ENCODE measurements at places on chromosomes 7 and 10.

DNA sequence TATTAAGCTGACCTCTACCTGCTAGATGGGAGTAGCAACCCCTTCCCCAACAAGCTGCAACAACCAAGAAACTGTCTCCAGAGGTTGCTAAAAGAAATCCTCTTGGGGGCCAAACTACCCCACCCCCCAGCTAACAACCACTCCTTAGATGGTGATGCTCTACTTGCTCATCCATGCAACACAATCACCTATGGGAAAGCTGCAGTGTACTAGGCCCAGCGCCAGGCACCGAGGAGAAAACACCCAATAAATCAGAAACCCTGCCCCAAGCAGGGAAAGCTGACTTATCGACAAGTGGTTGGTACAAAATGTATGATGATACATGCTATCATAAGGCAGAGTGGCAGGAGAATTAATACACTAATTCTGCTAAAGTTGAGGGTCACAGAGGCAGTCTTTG is 17.3 kb downstream of the SLC25A13 start:
- no peaks in the 10 kb centered on the region for H3K36me3 ChIP-seq
- H3K4me3 ChIP-seq = no peak overlapping the region
- peaks cover 25% of the 10 kb centered on the region for H3K4me1 ChIP-seq
- DNase-seq = no peak
- no peaks in the 10 kb centered on the region for H3K27me3 ChIP-seq

DNA sequence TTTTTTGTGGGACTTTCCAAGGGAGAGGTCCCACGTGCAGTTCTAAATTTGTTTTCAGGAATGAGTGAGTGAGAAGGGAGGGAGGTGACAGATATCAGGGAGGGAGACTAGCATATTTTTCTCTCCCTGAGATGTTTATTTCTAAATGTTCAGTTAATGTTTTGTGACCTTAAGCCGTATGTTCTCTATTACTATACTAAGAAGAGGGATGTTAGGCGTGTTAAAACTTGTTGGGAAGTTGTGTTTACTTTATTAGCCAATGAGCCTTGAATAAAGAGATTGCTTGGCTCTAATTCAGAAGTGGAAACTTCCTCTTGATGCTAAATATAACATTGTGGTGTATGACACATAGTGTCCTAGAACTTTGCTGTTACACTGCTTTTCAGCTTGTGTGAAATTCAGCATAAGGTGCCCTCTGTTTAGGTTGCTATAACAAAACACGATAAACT is 37.3 kb downstream of the DNAH11 start:
- no peak for DNase-seq
- peaks cover 18% of the 10 kb centered on the region for H3K4me1 ChIP-seq
- no peaks in the 10 kb centered on the region for H3K36me3 ChIP-seq
- H3K27ac ChIP-seq = peak overlapping the region; percentile 39
- H3K4me3 ChIP-seq = no peak overlapping the region
- H3K27me3 ChIP-seq = no peaks in the 10 kb centered on the region

GRCh38 chr10:113053091-113053490 is 103.0 kb downstream of the TCF7L2 start:
- peaks cover 10% of the 10 kb centered on the region for H3K4me1 ChIP-seq
- no peak for DNase-seq
- H3K27ac ChIP-seq = no peak overlapping the region
- no peaks in the 10 kb centered on the region for H3K36me3 ChIP-seq
- H3K27me3 ChIP-seq = no peaks in the 10 kb centered on the region

DNA sequence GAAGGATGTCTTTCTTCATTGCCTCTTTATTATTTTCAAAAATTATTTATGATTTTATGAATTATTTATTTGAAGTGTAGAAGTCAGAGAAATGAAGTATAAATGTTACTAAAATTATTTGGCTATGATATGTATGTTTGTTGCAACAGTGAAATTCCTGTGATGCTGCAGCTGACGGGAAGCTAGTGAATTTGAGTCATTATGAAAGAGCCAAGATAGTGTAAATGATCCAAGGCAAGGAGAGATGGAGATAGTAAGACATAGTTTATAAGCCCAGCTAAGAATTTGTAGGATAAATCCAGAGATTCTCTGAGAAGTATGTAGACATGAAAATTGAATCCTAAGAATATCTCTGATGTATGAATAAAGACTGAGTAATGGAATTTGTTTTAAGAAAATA is 30.8 kb downstream of the CASD1 start:
- H3K4me3 ChIP-seq = no peak overlapping the region
- no peaks in the 10 kb centered on the region for H3K36me3 ChIP-seq
- no peaks in the 10 kb centered on the region for H3K27me3 ChIP-seq
- no peak overlapping the region for H3K27ac ChIP-seq
- no peaks in the 10 kb centered on the region for H3K4me1 ChIP-seq

DNA sequence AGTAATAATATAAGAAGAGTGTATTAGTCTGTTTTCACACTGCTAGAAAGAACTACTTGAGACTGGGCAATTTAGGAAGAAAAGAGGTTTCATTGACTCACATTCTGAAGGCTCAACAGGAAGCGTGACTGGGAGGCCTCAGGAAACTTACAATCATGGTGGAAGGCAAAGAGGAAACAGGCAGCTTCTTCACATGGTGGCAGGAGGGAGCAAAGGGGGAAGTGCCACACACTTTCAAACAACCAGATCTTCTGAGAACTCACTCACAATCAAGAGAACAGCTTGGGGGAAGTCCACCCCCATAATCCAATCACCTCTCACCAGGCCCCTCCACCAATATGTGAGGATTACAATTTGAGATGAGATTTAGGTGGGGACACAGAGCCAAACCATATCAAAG is 212.5 kb upstream of the HDAC9 start:
- H3K27me3 ChIP-seq = no peaks in the 10 kb centered on the region
- DNase-seq = no peak
- H3K4me1 ChIP-seq = no peaks in the 10 kb centered on the region
- no peaks in the 10 kb centered on the region for H3K36me3 ChIP-seq
- H3K27ac ChIP-seq = no peak overlapping the region

DNA sequence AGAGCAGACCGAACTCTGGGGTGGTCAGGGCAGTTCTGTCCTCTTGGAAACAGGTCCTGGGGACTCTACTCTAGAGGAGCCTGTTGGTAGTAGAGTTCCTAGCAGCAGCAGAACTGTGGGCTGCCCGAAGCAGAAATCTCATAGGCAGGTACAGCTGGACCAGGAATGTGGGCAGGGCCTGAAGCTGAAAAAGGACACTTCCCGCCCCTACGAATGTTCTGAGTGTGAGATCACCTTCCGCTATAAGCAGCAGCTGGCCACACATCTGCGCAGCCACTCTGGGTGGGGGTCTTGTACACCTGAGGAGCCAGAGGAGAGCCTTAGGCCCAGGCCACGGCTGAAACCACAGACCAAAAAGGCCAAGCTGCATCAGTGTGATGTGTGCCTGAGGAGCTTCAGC is 8.3 kb upstream of the ZNF783 start:
- no peaks in the 10 kb centered on the region for H3K4me1 ChIP-seq
- no peak overlapping the region for H3K27ac ChIP-seq
- no peaks in the 10 kb centered on the region for H3K27me3 ChIP-seq
- no peak overlapping the region for H3K4me3 ChIP-seq
- no peak for DNase-seq

DNA sequence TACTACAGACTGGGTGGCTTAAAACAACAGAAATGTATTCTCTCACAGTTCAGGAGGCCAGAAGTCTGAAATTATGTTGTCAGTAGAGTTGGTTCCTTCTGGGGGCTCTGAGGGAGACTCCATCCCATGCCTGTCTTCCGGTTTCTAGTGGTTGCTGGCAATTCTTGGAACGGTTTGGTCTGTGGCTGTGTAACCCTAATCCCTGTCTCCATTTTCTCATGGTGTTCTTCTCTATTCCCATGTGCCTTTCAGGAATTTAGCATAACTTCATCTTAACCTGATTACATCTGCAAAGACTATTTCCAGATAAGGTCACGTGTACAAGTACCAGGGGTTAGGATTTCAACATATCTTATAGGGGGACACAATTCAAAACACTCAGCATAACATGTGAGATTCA is 73.2 kb downstream of the FAM241B start:
- no peak overlapping the region for H3K4me3 ChIP-seq
- H3K36me3 ChIP-seq = no peaks in the 10 kb centered on the region
- H3K27me3 ChIP-seq = no peaks in the 10 kb centered on the region
- H3K4me1 ChIP-seq = no peaks in the 10 kb centered on the region
- DNase-seq = no peak

DNA sequence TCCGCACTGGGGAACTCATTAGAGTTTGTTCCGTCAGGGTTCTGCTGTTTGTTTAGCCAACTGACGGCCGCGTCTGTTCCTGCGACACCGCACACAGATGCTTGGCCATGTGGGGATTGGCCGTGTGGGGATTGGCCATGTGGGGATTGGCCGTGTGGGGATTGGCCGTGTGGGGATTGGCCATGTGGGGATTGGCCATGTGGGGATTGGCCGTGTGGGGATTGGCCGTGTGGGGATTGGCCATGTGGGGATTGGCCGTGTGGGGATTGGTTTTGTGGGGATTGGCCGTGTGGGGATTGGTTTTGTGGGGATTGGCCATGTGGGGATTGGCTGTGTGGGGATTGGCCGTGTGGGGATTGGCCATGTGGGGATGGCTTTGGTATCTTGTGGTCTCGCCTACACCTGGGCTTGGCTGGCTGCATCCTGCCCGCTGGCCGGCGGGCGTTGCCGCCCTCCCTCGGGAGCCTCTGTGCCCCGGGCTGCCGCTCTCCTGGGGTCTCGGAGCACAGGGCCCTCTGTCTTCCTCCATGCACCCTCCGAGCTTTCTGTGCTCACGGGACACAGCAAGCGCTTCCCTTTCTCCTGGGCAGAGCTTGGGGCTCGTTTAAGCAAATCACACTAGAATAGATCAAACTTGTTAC is 62.5 kb downstream of the NKX6-2 start:
- H3K27me3 ChIP-seq = no peaks in the 10 kb centered on the region
- no peak overlapping the region for H3K4me3 ChIP-seq
- H3K36me3 ChIP-seq = no peaks in the 10 kb centered on the region
- no peak for DNase-seq

- no peak overlapping the region for H3K27ac ChIP-seq
- no peaks in the 10 kb centered on the region for H3K4me1 ChIP-seq
- no peaks in the 10 kb centered on the region for H3K27me3 ChIP-seq
- no peak for DNase-seq
These were observed 38.1 kb upstream of the DDC start for GRCh38 chr7:50603287-50603686.

DNA sequence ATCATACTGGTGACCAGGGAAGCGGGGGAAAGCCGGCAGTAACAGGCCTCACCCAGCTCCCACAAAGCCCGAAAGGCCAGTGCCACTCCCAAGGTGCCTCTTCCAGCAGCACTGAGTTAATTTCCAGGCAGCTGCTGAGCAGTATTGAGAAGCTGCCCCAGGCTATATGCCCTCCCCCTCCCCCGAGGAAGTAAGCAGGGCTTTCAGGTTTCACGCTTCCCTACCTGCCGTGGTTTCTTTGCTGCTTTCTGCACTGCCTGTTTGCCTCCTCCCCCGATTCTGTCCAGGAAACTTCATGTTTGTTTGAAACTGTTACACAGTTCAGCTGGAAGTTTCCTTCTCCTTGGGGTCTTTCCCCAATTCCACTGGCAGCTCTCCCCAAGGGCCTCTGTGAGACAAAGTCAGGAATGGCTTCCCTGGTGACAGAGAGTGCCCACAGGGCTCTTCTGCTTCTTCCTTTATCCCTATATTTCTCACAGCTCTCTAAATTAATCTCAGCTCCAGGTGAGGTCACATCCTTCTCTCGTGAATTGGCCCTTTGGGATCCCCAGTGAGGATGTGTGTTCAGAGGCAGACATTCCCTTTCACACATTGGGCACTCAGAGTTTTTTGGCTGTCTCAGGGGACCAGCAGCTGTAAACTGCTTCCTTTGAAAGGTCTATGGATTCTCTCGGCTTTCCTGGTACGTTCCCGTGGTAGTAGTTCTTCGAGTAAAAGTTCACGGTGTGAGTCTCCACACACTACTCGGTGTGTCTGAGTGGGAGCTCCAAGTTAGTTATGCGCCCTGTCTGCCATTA is 19.4 kb downstream of the C1GALT1 start:
- no peaks in the 10 kb centered on the region for H3K27me3 ChIP-seq
- no peak overlapping the region for H3K4me3 ChIP-seq
- no peak overlapping the region for H3K27ac ChIP-seq
- peak; percentile 41 for DNase-seq
- no peaks in the 10 kb centered on the region for H3K4me1 ChIP-seq

GRCh38 chr7:41255716-41256115 is 447.2 kb downstream of the INHBA start:
- H3K27ac ChIP-seq = no peak overlapping the region
- H3K4me1 ChIP-seq = no peaks in the 10 kb centered on the region
- no peak overlapping the region for H3K4me3 ChIP-seq
- no peak for DNase-seq
- H3K36me3 ChIP-seq = no peaks in the 10 kb centered on the region

- H3K27me3 ChIP-seq = no peaks in the 10 kb centered on the region
- DNase-seq = no peak
- H3K4me3 ChIP-seq = no peak overlapping the region
- no peaks in the 10 kb centered on the region for H3K36me3 ChIP-seq
These were observed 56.2 kb downstream of the CREM start for GRCh38 chr10:35182631-35183510.

DNA sequence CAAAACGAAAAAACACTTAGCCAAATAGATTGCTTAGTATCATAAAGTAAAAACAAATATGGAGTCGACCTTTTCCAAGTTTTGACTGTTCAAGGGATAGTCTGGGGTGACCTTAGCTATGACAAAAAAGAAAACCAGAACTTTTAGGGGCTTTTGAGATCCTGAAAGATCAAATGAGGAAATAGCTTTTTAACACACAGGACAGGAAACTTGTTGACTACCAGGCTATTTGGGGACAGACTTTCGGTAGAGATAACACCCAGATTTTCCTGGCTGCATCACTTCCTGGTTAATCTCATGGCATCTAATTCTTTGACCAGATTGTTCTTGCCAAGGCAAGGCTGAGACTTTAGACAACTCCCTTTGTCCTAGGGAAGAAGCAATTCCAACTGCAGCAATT is 34.5 kb upstream of the EGR2 start:
- H3K27me3 ChIP-seq = no peaks in the 10 kb centered on the region
- no peaks in the 10 kb centered on the region for H3K4me1 ChIP-seq
- no peak overlapping the region for H3K27ac ChIP-seq
- no peak overlapping the region for H3K4me3 ChIP-seq
- DNase-seq = no peak

DNA sequence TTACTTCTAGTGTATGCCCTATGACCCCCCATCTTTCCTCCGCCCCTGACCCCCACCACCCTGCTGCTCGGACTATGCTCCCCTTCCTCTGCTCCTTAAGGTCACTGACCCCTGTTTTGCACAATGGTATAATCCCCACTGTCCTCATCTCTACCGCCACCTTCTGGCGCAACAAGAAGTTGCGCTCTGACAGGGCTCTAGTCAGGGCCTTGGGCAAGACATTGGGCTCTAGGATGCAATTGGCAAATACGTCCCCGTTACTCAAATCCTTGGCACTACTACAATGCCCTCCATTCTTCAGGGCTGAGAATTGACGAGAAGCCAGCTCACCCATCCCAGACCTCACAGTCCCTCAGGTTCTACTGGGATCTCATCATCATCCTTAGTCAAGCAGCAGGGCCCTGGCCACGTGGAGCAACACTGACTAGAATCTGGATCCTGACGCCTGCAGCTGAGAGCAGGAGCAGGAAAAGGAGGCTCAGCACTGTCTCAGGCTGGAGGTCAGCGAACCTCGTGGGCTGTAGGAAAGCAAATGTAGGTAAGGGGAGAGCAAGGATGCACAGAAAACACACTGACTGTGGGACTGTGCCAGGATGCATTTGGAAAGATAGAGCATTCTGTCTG is 10.6 kb downstream of the LRIT2 start:
- H3K27ac ChIP-seq = no peak overlapping the region
- H3K4me3 ChIP-seq = no peak overlapping the region
- no peak for DNase-seq
- peaks cover 4% of the 10 kb centered on the region for H3K27me3 ChIP-seq
- H3K4me1 ChIP-seq = no peaks in the 10 kb centered on the region

- H3K4me3 ChIP-seq = no peak overlapping the region
- H3K27ac ChIP-seq = no peak overlapping the region
- no peaks in the 10 kb centered on the region for H3K27me3 ChIP-seq
- no peak for DNase-seq
- no peaks in the 10 kb centered on the region for H3K36me3 ChIP-seq
These were observed 72.9 kb downstream of the ADK start for GRCh38 chr10:74223755-74224529.

Data from left lung (tissue), 14 donors.